Stimulated activated CD8-positive, alpha-beta memory T cell treated with anti-CD3 and anti-CD28 coated beads, Interleukin-7, amount 100 ng/mL, for 1 hour (primary cell): ENCODE measurements at places on chromosomes 12 and 14.

DNA sequence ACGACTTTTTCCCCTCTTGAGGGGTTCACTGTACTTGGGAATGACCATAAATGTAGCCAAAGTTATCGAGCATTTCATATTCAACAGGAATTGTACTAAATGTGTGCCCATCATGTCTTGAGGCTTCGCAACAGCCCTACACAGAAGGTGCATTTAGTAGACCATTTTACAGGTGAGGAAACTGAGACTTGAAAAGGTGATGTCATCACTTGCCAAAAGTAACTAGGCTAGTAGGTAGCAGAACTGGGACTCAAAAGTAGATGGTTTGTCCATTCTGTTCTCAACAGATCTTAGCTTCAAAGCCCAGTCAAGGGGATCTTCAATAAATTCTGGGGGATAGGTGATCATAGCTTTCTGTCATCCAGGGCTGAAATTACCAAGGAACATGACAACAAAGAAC, 782.2 kb downstream of the MED13L start:
- DNase-seq = no peak

DNA sequence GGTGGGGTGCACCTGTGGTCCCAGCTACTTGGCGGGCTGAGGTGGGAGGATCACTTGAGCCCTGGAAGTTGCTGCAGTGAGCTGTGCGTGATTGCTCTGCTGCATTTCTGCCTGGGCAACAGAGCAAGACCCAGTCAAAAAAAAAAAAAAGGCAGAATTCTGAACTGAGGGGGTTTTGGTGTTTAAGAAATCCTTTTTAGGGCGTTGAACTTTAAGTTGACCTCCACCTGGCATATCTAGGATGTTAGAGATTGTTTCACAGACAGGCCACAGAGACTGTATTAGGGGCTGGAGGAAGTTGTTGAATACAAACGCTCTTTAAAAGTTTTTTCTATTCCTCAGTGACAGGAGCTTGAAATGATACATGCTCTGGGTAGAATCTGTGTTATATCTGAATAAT, 60.5 kb downstream of the FBXW8 start:
- no peak for DNase-seq

DNA sequence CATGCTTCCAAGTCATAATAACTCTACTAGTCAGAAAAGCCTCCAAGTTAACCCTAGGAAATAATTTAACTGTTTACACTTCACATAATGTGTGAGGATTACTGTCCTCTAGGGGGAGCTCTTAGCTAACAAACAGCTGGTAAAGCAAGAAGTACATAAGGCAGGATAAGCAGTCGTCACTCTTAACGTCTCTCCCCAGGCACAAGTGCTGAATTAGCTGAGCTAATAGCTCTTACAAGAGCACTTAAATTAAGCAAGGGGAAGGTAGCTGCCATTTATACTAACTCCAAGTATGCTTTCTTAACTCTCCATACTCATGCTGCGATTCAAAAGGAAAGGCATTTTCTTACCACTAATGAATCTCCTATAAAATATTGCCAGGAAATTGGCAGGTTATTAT, 79.3 kb upstream of the TSPAN11 start:
- no peak for DNase-seq

DNA sequence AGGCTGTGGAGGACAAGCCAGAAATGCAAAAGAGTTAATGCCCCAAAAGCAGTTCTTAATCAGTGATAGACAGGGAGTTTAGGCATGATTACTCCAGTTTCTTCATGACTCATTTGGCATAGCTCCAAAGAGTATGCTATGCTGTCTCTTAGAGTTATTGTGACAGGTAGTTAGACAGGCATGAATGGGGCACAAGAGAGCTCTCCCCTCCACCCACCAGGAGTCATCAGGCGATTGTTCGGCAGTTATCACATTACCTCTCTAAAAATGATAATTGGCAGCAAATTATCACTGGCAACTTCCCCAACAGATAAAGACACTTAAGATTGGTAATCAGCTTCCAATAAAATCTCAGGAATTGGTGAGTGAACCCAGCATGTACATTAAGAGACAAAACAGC, 320.1 kb downstream of the DAD1 start:
- no peak for DNase-seq

DNA sequence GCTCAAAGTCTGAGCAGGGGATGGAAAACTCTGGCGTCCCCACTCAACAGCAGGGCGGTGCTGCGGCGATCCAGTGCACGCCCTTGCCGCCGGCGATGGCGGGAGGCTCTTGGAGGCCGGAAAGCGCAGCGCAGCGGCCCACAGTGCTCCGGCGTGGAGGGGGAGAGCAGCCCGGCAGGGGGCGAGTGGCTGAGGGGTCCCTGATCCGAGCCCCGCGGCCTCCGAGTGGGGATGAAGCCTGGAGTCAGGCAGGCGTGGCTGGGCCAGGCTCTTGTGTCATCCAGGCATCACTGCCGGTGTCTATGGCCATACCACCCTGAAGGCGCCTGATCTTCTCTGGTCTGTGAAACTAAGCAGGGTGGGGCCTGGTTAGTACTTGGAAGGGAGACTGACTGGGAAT, 183.1 kb downstream of the ALG10 start:
- DNase-seq = no peak

- DNase-seq = no peak
Observed at GRCh38 chr12:104638851-104639240, 182.1 kb downstream of the CHST11 start.

- no peak for DNase-seq
Observed at GRCh38 chr12:104339663-104340062, 36.1 kb downstream of the EID3 start.

DNA sequence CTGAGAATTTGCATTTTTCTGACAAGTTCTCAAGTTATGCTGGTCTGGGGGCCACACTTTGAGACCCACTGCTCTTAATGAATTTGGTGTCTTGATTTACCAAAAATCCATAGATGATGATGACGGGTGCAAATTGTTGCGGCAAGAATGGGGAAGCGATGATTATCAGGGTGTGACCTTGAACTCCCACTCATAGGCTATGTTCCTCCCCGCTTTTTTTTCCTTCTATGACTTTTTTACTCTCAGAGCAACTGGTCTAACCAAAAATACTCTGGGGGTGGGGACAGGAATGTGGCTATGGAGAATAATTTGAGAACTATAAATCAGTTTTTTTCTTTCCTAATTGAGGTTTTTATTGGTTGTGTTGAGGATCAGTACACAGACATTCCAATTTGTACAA, 83.6 kb downstream of the PPFIBP1 start:
- DNase-seq = no peak

DNA sequence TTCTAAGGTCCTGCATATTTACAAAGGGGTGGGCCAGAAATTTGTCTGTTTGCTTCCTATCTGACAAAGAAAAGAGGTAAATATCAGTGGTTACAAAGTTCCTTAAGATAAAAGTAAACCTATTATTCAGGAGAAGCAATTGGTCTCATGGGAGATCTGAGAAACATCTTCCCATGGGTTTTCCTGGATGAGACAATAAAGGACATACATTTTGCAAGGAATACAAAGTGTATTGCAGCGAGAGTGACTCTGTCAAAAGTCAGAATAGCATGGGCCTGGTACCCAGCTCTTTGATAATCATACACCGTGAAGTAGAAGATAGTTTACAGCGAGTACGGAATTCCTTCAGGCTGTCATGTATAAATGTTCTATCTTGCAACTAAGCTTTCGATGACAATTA, 14.2 kb downstream of the LRRK2 start:
- no peak for DNase-seq

- no peak for DNase-seq
Observed at GRCh38 chr14:51616256-51616655, 35.5 kb upstream of the FRMD6 start.

DNA sequence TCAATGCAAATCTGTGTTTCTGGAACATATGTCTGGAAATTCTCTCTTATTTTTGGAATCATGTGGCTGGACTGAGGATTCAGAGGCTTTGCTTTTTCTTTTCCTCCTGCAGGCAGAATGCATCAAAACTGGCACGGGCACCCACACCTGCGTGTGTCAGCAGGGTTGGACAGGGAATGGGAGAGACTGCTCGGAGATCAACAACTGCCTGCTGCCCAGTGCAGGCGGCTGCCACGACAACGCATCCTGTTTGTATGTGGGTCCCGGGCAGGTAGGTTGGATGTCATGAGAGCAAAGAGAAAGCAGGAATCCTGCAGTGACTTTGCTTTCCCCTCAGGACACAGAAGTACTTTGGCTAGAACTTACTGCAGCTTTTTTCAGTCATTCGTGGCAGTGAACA, 90.3 kb downstream of the STAB2 start:
- DNase-seq = no peak

GRCh38 chr12:64452559-64453329, 824 bp downstream of the TBK1 start:
- no peak for DNase-seq

DNA sequence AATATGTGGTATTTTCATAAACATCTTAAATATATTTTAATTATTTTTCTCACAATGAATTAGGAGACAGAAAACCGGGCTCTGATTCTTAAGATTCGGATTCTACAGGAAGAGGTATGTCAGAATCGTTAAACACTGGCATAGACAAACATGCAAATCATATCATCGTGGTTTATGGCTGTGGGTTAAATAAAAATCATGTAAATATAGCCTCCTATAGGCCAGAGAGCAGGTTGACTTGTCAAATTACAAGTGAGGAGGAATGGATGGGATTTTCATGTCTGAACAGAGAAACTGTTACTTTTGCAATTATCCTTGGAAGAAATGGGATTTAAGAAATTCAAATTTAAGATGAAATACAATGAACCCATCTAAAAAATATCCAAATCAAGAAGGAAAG, 74.9 kb upstream of the BCAT1 start:
- DNase-seq = no peak

DNA sequence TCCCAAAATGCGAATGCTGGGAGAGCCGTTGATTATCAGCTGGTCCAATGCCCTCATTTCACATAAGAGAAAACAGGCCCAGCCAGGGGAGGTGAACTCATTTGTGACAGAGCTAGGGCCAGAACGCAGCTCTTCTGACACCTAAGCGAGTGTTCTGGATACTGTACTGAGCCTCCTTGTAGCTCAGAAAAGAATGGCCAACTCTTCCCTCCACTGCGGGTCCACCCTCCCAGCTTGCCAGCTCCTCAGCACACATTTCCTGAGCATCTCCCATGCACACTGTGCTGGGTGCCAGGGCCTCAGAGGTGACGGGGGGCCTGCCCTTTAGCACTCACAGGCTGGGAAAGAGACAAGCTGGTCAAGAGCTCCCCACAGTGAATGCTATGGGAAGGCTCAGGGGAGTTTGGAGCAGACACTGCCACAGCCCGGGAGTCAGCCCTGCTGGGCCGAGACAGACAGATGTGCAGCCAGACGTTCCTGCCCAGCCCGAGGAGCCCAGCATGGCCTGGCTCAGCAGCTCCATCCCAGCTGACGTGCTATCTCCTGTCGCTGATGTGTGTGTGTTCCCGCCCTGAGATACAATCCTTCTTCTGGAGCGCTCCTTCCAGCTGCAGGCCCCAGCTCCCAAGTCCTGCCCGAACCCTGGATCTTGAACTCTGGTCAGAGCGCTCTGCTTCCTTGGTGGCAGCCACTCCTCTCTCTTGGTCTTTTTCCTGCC, 3.5 kb downstream of the CMTM5 start:
- no peak for DNase-seq

- DNase-seq = no peak
Observed at GRCh38 chr12:6333029-6333428, 8.8 kb downstream of the TNFRSF1A start.

DNA sequence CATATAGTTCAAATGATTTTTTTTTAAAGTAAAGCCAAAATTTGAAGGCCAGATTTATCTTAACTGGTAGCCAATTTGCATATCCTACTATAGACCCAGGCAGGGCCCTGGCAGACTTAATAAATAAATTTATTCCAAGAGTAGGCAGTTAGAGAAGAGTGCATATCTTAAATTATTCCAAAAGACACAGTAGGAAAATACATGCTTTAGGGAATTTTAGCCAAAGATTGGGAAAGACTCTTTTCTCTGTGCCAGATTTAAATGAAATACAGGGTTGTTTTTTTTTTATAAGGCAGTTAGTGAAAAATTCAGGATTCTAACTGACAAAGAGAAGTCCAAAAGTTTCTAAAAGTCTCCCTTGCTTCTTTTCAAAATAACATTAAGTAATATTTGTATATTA, 65.5 kb downstream of the ST8SIA1 start:
- no peak for DNase-seq

GRCh38 chr12:16920451-16920850, 314.5 kb upstream of the LMO3 start:
- no peak for DNase-seq

DNA sequence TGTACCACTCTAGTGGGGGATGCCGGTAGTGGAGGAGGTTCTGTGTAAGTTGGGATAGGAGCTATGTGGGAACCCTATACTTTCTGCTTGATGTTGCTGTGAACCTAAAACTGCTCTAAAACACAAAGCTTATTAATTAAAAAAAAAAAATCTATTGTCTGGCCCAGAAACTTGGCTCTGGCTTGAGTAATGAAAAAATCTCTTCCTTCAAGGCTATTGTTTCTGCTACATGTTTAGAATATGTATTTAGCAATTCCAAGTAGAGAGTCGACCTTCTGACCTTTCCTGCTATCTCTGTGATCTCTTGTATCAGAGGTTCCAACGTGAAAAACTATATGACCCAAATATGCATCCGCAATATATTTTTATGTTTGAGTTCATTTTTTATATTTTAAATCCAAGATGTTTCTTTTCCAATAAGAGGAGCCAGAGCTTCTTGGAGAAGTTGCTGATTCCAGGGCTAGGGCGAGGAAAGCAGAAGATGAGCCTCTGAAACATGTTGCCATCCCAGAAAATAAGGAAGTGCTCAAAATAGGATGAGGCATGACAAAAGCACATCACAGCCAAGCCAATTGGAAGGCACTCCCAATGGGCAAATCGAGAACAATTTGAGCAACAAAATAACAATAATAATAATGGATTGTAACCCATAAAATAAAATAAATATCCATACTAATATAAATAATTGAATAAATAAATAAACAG, 184.6 kb upstream of the TMEM260 start:
- no peak for DNase-seq

DNA sequence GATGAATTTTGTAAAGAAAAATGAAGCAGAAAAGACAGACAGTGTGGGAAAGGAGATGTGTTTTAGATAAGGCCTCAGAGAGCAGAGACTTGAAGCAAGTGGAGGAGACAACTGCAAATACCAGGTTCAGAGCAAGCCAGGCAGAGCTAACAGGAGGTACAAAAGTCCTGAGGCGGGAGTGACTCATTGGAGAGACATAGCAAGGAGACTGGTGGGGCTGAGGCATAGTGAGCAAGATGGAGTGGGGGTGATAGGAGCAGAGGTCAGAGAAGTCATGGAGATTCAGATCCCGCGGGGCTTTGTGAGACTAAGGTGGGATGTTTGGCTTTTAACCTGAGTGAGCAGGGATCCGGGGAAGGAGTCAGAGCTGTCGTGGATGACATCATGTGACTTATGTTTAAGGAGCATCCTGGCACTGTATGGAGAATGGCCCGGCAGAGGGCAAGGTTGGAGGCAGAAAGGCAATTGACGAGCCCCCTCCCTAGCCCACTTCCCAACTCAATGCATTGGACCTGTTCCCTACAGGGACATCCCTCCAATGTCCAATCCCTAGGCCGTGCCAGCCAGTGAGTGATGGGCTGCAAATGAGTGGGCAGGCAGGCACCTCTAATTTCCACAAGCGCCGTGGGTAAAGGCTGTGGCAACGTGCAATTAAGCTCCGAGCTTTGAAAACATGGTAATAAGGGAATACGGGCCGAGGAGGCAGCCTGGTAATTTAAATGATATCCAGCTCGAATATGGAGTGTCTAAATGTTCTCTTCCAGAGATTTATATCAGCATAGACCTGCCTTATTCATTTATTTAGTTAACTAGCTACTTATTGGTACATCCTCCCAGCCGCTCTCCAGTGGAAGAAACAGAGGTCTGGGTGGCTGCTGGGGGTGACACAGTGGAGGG, 206.8 kb upstream of the LHX5 start:
- DNase-seq = no peak
